ENCODE measurements at places on chromosomes 13 and 19.

- peak; percentile 10 for DNase-seq
Observed at GRCh38 chr13:28584873-28585381, 74.0 kb upstream of the POMP start.

GRCh38 chr13:101272886-101273285, 143.4 kb downstream of the NALCN start:
- no peak for DNase-seq

DNA sequence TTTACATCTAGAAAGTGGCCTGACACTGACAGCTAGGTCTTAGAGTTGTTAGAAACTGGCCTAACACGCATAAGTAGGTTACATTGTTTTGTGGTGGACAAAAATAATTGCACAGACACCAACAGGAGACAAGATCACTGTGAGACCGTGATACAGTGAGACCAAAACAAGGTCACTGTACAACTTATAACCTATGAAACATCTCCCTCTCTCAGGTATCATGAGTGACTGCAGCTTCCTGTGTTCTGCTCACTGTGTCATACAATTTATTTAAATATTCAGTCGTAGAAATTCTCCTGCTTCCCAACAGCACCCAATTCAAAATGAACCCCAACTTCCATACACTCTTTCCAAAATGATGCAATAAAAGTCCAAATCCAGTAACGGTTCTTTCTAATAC, 2165.2 kb downstream of the PCDH9 start:
- DNase-seq: no peak

DNA sequence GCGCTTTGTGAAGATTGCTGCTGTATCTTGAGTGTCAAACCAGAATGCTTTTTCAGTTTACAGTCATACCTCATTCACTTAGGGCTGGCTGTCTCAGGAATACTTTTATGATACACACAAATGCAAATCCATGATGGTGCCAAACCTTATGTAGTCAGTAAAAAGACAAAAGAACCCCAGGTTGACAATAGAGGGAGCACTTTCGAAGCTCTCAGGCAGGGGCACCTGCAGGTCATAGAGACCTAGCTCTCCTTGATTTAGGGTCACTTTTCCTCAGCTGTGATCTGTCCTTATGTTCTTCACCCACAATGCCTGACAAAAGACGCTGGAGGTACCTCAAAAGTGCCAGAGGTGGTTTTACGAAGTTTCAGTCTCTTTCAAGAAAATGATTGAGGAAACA, 172.2 kb downstream of the DNAJC15 start:
- DNase-seq: no peak

DNA sequence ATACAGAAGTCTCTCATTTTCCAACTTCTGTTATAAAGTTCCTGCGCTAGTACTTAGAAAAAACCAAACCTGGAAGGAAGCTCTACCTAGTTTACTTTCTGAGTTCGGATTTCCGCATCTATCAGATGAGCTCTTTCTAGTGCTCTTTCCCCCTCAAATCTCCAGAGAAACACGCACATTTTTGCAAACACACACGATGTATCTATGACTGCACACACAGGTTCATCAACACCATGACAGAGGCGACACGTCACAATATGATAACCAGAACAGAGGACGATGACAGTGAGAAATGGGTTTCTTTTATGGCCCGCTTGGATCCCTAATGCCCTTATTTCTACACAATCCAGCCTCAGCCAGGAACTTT, 629 bp upstream of the LRRC63 start:
- DNase-seq: no peak

DNA sequence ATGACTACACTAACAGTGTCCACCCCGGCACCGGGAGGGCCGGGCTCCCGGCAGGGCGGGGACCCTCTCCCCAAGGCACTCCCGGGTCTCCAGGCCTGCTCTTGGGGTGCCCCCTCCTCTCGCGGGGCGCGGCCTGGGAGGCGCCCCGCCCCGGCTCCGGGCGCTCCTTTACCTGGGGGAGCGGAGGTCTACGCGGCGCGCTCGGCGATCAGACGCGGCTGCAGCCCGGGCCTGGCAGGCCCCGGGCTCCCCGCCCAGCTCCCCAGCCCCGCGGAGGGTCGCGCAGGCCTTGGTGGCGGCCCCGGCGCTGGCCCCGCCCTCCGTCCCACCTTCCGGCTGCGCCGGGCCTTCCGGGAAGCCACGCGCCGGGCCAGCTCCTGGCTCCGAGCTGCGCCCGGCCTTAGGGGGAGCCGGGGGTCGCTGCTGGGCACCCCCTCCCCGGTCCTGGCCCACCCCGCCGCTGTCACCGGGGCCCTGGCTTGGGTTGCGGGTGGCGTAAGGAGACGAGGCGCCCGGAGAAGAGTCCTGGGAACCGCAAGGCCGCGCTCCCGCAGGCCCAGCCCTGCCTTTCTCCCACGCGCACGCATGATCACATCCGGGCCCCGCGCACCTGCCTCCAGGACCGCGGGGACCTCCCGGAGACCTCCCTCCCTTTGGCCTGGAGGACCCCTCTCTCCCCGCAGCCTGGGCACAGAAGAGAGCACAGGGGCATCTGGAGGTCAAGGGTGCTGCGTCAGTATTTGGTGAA, at the start of gene C19orf12:
Gene C19orf12, minus strand, starts transcription at position 309 of the 748 bp plus-strand sequence. CDS start 6,848 bp downstream, outside the sequence.
- no peak for DNase-seq

DNA sequence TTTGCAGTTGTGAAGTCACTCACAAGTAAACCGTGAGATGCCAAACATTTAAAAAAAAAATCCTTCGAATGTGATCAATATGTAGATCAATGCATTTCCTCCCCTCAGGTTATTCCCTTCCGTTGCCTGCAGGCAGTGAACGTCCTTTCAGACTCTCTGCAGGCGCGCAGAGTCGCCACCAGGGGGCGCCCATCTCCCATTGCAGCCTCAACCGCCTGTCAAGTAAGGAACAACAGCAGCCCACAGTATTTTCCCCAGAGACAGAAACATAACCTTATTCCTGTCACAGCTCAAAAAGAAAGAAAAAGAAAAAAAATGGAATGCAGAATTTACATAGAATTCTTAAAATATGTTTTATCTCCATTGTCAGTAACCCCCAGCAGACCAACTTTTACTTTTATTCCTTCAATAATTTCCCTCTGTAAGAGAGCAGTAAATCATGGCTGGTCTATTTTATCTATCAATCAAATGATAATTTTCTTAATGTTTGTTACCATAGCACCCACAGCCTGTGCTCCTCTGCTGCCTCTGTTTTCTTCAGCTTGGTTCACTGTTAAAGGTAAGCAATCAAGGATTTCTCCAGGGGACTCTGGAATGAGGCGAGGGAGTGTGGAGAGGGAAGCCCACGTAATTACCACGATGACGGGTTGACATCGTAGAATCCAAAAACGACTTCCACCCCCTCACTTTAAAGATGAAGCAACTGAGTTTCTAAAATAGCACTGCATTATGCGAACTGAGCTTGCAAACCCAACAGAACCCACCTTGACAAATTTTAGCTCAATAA, 637.6 kb upstream of the ARGLU1 start:
- DNase-seq: no peak

DNA sequence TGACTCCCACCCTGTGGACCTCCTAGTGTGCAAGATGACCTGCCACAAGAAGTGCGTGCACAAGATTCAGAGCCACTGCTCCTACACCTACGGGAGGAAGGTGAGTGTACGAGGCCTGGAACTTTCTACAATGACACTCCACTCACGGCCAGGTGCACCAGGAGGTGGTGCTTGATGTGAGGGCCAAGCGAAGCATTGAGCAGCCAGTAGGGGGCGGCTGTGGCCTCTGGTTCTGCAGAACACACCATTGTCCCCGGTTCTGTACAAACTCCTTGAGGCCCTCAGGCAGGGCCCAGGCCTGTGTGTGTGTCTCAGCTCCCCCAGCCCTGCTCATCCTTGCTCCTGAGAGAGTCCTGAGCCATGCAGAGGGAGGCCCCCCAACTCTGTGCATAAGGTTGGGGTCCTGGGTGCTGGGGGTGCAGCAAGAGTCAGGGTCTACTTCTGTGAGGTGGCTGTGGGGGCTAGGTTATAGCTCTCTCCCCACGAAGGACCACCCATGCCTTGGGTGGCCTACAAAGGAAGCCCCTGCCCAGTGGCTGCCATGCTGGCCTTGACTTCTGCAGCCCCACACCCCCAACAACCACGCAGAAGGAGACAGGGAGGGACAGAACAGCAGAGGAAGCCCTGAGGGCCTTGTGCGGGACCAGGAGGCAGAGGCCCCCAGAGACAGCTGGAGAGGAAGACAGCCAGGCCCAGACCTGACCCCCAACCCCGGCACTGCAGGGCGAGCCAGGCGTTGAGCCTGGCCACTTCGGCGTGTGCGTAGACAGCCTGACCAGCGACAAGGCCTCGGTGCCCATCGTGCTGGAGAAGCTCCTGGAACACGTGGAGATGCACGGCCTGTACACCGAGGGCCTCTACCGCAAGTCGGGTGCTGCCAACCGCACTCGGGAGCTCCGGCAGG, 9.7 kb upstream of the USE1 start:
- no peak for DNase-seq

Data from kidney epithelial cell (primary cell).